CD4-positive, alpha-beta T cell treated with Interleukin-15 for 1 hour (primary cell): ENCODE measurements at places on chromosomes 11 and 22.

GRCh38 chr11:44983786-44984185, 33.1 kb upstream of the TP53I11 start:
- DNase-seq = no peak

- DNase-seq = peak; percentile 18
Observed at GRCh38 chr11:33773404-33773986, 825 bp downstream of the FBXO3 start.

- DNase-seq = no peak
Observed at GRCh38 chr11:75547617-75548058, 14.4 kb upstream of the SERPINH1 start.

DNA sequence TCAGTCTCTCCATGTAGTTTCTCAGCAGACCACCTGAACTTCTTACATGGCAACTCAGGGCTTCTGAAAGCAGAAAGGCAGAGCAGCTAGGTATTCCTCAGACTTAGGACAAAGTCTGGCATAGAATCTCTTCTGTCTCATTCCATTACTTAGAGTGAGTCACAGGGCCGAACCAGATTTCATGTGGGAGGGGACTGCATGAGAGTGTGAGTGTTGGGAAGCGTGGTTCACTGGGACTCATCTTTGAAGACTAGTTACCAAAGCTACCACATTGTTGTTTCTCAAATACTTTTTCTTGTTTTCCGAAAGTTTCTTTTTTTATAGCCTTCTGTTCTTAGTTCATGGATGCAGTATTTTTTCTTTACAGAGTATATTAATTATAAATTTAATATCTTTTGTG, 36.1 kb upstream of the SCN3B start:
- no peak for DNase-seq

- DNase-seq = no peak
Observed at GRCh38 chr22:48365386-48365785, 1462.3 kb downstream of the BRD1 start.

GRCh38 chr11:66479394-66480116, 679 bp upstream of the DPP3 start:
- no peak for DNase-seq

GRCh38 chr11:8603696-8604077, 9.7 kb upstream of the STK33 start:
- DNase-seq = no peak

- DNase-seq = no peak
Observed at GRCh38 chr11:129021295-129021694, 78.6 kb upstream of the TP53AIP1 start.

DNA sequence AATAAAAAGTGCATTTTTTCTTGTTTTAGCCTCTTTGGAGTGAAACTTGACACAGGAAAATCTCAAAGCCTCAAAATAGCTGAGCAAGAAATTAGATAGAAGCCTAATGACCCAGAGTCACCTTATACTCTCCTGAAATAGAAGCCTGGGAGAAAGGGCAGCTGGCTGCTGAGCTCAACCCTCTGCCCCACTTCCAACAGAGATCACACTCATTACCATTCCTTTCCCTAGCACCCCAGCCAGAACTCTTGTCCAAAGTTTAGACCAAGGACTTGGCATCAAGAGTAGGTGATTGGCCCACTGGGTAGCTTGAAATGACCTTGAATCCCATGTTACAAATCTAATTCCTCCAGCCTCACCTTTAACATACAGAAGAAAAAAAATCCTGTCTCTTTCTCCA, 62.7 kb upstream of the AMOTL1 start:
- no peak for DNase-seq

GRCh38 chr11:95086836-95087570, 2.6 kb upstream of the ENDOD1 start:
- no peak for DNase-seq

DNA sequence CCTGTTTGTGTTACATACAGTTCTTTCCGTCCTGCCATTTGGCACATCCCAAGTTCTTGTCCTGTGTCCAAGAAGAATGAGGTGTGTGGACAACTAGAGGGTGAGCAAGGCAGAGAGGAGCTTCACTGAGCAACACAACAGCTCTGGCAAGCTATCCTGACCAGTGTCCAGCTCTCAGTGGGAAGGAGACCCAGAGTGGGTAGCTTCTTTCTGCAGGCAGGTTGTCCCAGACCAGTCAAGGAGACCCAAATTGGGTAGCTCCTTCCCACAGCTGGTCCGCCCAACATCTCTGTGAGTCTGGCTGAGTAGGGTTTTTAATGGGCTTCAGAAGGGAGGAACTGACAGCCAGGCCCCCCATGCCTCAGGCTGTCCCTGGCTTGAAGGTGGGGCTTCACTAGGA, 35.2 kb upstream of the EXPH5 start:
- DNase-seq = no peak
